DMS 273 treated with DMSO at 0.1 percent for 48 hours (cell line): ENCODE measurements at places on chromosomes 3 and 15.

- no peak for DNase-seq
Measured at GRCh38 chr3:180990505-180990904, 969 bp upstream of the DNAJC19 start.

GRCh38 chr3:146546366-146546965 is 2.1 kb upstream of the PLSCR1 start:
- DNase-seq, result no peak

- DNase-seq, result no peak
Measured at GRCh38 chr15:50281427-50281826, 15.9 kb upstream of the HDC start.

- peak; percentile 27 for DNase-seq
Measured at GRCh38 chr15:40770147-40770721, 454 bp downstream of the C15orf62 start.

GRCh38 chr3:63349583-63350573 is 71.8 kb downstream of the SYNPR start:
- DNase-seq, result peak; percentile 26

DNA sequence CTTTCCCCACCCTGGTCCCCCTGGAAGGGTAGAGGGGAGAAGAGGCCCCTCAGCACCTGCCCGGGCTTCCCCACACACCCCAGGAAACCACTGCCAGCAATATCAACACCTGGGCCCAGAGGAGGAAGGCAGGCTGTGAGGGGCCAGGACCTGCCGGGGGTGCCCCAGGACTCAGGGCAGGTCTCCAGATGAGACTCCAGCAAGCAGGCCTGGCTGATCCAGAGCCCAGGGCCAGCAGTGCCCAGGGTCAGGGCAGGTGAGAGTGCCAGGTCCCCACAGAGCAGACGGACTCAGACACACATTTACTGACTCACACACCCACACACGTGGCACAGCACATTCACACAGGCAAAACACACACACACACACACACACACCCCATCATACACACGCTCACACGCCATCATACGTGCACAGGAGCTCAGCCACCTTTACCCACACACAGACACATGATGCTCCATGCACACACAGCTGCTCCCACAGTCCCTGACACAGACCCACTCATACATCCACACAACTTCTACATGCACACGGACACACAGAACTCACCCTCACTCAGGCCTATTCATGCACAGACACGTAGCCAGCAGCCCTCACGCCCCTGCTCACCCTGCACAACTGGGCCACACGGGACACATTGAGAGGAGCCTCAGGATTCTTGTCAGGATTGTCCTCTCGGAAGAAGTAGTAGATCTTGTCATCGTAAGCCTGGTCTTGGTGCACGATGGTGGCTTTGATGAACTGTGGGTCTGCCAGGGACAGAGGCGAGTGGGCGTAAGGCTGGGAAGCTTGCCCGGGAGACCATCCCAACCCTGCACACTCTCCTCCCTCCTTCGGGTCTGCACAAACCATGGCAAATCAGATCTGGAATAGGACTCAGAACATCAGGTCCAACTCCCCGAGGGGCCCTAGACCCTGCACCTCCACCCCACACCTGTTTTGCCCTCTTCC is 17.5 kb downstream of the SEMA7A start:
- no peak for DNase-seq

DNA sequence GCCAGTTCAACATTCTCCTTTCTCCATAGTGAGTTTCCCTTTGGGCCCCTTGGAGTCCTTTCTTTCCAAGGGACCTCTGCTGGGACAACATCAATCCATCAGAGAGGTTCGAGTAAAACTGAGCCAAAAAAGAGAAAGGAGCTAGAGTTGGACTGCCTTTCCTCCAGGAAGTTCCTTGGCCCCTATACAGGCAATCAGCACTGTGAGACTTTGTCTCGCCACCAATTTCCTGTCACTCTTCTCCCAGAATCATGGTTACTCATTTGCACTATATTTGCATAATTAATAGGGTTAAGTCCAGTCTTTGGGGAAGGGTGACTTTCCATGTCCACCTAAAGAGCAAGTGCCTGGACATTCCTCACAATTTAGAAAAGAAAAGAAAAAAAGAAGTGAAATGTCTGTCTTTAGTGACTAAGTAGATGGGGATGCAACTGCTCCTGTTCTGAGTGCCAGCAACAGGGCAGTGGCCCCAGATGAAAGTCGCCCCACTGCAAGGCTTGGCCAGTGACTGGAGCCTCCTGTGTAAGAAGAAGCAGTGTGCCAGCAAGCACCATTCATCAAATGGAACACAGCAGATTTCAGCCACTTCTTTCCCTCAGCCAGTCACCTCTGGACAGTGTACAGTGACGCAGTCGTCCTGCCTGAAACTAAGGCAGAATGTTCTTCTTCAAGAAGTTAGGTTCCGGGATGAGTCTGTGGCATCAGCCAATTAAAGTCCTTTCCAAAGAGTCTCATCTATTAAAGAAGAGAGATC is 91.6 kb downstream of the FSIP1 start:
- no peak for DNase-seq

GRCh38 chr3:57768595-57768994 is 12.5 kb downstream of the SLMAP start:
- DNase-seq, result no peak

DNA sequence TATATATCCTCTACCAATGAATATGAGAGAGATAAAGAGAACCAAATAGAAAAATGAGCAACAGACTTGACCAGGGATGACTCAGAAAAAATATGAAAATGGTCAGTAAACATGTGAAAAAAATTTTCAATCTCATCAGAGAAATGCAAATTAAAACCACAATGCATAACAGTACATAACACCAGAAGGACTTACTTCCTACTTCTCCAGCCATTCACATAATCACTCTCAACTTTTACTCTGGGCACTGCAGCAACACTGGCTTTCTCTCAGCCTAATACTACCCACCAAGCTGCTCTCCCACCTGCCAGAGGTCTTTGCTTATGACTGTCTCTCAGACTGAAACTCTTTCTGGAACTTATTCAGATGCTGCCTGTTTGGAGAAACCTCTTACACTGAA is 49.4 kb downstream of the DPH6 start:
- DNase-seq, result no peak

DNA sequence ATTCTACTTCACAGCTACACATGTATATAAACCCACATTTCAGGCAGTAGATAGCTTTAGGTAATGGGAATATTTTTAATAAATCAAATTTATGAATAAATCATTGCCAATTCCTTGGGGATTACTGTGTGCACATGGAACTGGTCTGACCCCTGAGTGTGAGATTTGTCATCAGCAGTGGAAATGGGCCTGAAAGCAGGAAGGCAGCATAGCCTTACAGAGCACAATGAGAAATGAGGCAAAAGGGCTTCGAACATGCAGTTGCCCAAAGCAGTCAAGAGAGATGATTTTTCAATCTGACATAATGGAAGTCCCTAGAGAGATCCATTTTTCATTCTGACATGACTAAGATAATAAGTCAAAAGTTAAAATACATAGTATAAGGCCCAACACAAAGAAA is 599.2 kb downstream of the TUSC7 start:
- no peak for DNase-seq

- no peak for DNase-seq
Measured at GRCh38 chr3:122184591-122184929, 1.1 kb downstream of the CASR start.

DNA sequence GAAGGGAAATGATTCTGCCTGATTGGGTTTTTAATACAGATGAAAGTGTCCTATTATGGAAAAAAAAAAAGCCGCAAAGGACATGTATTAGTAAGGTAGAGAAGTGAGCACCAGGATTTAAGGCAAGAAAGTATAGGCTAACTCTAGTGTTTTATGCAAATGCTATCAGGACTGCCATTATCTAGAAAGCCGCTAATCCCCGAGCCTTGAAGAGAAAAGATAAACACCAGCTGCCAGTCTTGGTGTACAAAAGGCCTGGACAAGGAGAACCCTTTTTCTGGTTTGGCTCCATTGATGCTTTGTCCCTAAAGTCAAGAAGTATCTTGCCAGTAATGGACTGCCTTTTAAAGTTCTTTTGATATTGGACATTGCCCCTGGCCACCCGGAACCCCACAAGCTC is 8.6 kb upstream of the TRIM59 start:
- DNase-seq, result peak; percentile 86

GRCh38 chr3:53571264-53571663 is 76.9 kb downstream of the CACNA1D start:
- no peak for DNase-seq

- DNase-seq, result no peak
Measured at GRCh38 chr3:18655827-18656226, 230.7 kb upstream of the SATB1 start.

DNA sequence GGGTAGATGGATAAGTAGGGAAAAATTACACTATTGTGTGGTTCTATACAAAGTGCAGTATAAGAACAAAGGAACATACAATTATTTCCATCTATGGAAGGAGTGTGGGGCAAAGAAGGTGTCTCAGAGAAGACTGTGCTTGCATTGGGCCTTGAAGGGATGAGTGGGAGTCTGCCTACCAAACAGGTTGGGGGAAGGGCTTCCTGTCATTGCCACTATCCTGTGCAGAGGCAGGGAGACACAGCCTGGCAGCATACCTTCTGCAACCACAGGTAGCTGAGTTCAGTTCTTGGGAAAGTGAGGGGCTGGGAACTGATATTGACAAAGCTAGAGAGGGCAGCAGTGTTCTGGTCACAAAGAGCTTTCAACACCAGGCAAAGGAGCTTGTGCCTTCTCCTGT is 3.4 kb downstream of the TIMP4 start:
- DNase-seq, result no peak

- no peak for DNase-seq
Measured at GRCh38 chr3:162073422-162073975, 576.9 kb downstream of the OTOL1 start.

DNA sequence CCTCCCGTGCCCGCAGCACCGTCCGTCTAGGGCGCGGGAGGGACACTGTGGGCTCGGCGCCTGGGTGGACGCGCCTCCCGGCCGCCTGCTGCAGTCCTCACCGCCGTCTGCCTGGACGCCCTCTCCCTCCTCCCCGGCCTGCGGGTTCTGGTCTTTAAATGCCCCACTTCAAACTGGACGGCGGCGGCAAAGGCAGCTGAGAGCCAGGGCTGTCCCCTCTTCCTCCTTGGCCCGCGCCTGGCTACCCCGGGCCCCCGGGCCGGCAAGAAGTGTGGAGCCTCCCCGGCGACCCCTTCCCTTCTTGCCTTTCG is 426 bp downstream of the CBLB start:
- no peak for DNase-seq

- no peak for DNase-seq
Measured at GRCh38 chr3:70360979-70361760, 48.7 kb upstream of the MDFIC2 start.

GRCh38 chr3:140468407-140468806 is 209.5 kb upstream of the TRIM42 start:
- DNase-seq, result no peak

DNA sequence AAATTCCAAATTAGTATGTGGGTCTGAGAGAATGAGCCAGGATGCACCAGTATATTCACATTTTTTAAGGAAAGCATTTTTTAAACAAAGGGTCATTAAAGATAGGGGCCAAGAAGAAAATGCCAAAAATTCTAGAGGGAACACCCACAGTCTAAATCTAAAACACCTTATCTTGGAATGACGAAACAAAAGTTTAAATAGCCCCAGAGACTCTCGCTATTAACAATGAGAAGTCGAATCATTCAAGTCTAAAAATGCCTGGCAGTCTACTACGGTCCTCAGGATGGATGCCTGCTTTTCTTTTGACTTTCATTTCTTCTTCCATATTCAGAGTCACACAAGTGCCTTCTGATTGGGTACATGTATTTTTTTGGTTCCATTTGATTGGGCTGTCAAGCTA is 66.3 kb downstream of the SSUH2 start:
- no peak for DNase-seq

DNA sequence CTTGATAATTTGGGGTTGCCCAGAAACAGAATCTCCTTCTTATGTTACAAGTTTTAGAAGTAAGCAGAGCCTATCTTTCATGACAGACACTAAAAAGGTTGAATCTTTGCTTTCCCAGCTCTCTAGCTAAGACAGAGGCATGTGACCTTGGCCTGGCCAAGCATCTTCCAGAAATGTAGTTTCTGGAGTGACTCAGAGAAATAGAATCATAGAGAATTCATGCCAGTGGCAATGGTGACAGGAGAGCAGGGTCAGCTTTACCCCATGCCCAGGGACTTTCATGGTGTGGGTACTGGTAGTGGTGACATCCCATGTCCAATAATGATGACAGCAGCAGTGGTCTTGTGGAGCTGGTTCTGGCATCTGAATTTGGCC is 4.0 kb upstream of the PARP6 start:
- DNase-seq, result no peak

- no peak for DNase-seq
Measured at GRCh38 chr15:67820122-67820991, 5.0 kb upstream of the SKOR1 start.
